ENCODE measurements at places on chromosomes 6 and 20. TPM values are rescaled to one million over a fixed set of nuclear protein-coding genes. Genes with fewer than 3 reads are reported as not detected.

Gene HLA-DRB1
- 6.4 TPM for total RNA-seq

Gene ZSCAN23
- total RNA-seq, result 0.69 TPM

Gene PNISR
- 76.4 TPM for total RNA-seq

DNA sequence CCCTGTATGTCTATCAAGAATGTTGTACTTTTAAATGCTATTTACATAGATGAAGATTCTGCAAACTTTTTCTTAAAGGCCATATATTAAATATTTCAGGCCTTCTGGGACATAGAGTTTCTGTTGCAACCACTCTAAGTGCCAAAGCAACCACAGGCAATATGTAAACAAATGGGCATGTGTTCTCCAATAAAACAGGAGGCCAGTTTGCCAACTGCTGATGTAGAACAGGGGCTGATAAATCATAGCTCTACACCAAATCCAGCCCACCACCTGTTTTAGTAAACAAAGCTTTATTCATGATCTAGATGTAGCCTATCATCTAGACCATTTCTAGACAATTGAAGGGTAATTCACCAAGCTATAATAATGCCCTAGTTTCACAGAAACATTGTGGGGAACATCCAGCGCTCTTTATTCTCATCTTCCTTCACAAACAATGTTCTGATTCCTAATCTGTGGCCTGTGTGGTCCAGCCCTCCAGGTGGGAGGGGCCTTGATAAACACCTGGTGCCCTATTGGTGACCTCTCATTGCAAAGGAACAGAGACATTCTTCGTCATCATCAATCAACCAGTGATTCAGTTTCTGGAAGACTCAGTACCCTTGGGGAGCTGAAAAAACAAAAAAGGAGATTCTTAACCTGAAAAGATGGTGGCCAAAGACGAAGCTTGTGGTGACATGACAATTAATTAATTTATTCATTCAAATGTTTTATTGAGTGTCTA is 80.2 kb downstream of the PREP start:
- DNase-seq, result no peak

- no peak for DNase-seq
These were observed 555.8 kb downstream of the PKHD1 start for GRCh38 chr6:51531623-51532022.

Gene LY86
- 0.16 TPM for total RNA-seq

- DNase-seq, result no peak
These were observed 131.3 kb upstream of the GMDS start for GRCh38 chr6:2376429-2377355.

Gene SIGLEC1
- total RNA-seq, result 0.05 TPM

Gene SPACA1
- not detected for total RNA-seq

DNA sequence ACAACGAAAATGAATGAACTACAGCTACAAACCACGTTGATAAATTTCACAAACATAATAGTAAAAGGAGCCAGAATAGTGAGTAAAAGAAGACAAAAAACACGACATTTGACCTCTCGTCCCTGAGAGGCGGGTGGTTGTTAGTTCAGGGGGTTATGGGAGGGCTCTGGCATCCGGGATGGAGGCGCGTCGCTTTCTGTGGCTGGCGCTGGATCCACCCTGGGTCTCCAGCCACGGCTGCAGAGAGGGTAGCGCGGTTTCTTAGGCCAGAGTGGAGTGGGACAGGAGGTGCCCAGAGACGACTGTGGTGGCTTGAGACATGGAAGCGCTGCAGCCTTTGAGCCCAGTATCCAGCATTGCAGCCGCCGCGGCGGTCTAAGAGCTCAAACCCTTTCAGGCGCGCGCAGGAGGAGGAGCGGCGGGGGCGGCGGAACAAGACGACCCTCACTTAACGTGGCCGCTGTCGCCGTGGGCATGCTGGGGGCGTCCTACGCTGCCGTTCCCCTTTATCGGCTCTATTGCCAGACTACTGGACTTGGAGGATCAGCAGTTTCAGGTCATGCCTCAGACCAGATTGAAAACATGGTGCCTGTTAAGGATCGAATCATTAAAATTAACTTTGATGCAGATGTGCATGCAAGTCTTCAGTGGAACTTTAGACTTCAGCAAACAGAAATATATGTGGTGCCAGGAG is 3.7 kb upstream of the ZSCAN23 start:
- DNase-seq, result no peak

GRCh38 chr6:142940487-142940886 is 4.5 kb downstream of the HIVEP2 start:
- DNase-seq, result no peak

- peak; percentile 21 for DNase-seq
These were observed 3.7 kb upstream of the NEDD9 start for GRCh38 chr6:11236076-11236750.

DNA sequence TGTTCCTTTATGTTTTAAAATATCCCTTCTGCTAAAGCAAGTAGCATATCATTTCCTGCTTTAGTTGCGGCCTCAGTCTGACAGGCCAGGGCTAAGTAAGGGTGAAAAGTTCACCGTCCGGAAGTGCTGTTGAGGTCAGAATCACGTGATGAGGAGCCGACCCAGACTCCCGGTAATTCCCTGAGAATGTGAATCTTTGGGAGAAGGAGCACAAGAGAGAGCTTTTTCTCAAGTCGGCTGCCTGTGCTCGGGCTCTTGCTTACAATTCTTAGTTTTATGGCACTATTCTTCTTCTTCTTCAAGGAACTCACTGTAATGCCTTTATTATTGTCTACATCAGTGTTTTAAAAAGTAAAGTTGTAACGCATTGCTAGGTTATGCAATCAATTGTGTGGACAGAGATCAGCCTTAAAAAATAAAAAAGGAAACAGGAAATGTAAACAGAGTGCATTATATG is 309.3 kb downstream of the PRL start:
- DNase-seq, result no peak

GRCh38 chr6:72461144-72461543 is 160.7 kb upstream of the KCNQ5 start:
- DNase-seq, result no peak

DNA sequence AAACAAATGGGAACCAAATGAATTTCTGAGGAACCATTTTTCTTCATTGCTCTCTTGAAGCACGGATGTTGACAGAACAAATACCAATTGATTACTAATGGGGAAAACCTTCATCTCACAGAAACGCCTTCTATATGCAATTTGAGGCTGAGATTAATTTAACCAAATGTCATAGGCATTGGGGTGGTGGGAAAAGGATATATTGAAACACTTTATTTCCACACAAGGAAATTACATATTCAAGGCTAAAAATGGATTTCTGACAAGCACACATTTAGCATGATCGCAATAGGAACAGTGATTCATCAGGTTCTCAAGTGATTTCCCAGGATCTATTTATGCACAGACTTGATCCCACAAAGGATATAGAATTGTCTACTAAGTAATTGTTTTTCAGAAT is 88.9 kb downstream of the COL12A1 start:
- DNase-seq, result no peak

GRCh38 chr6:63572747-63573075 is 431 bp downstream of the LOC128125822 start:
- DNase-seq, result no peak

GRCh38 chr6:68158256-68158655 is 476.8 kb upstream of the ADGRB3 start:
- no peak for DNase-seq

Gene SLC32A1
- not detected for total RNA-seq

GRCh38 chr6:105256619-105257018 is 76.8 kb upstream of the POPDC3 start:
- no peak for DNase-seq

GRCh38 chr6:114342086-114342825 is 567 bp downstream of the HS3ST5 start:
- DNase-seq, result no peak

- no peak for DNase-seq
These were observed 48.0 kb downstream of the OR2B2 start for GRCh38 chr6:27863962-27864905.

DNA sequence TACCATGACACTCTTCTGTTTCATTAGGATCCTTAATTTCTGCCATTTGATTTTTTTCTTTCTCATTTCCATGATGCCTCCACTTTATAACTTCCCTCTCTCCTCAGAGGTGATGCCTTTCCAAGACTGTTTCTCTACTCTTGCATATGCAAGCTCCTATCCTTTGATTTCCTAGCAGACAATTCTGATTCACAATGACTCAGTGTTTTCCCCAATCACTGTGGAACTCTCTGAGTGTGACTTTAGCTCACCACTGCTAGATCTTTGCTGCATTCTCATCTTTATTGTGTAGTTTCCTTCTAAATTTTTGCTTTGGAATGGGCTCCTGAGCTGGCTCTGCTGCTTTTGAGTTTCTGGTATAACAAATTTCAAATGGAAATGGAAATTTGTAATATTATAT is 184.9 kb downstream of the TINAG start:
- DNase-seq, result no peak

Gene EPPIN
- total RNA-seq, result not detected

DNA sequence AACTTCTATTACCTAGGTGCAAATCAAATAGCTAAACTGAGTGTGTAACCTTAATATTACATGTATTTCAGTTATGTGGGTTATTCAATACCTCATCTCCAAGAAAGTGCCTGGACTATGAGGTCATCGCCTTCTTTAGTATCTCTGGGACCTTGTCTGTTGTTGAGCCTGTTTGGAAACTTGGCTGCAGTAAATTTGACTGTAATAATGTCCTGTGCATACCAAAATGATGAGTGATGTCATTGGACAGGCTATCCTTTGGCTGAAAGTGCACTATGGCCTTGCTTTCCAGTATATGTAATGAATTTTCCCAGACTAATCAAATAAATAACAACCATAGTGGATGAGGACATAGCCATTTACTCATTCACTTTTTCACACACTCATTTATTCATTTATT is 455.1 kb downstream of the ADGRB3 start:
- no peak for DNase-seq

DNA sequence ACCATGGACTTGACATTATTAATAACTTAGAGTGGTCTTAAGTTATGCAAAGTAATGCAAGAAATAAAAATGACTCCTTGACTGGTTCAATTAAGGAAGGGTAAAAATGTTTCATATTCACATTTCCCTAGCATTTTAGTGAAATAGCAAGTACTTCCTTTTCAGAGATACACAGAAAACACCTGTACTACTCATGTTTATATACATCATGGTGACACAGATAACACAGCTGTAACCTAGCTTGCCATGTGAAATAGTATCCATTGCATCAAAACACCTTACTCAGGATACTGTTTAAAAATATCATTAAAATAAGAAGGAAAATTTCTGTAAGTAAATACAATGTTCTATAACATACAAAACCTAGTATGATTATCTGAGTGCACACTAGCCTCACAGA is 102.4 kb downstream of the AHI1 start:
- DNase-seq, result no peak

- no peak for DNase-seq
These were observed 119.4 kb upstream of the ASF1A start for GRCh38 chr6:118774581-118774980.

DNA sequence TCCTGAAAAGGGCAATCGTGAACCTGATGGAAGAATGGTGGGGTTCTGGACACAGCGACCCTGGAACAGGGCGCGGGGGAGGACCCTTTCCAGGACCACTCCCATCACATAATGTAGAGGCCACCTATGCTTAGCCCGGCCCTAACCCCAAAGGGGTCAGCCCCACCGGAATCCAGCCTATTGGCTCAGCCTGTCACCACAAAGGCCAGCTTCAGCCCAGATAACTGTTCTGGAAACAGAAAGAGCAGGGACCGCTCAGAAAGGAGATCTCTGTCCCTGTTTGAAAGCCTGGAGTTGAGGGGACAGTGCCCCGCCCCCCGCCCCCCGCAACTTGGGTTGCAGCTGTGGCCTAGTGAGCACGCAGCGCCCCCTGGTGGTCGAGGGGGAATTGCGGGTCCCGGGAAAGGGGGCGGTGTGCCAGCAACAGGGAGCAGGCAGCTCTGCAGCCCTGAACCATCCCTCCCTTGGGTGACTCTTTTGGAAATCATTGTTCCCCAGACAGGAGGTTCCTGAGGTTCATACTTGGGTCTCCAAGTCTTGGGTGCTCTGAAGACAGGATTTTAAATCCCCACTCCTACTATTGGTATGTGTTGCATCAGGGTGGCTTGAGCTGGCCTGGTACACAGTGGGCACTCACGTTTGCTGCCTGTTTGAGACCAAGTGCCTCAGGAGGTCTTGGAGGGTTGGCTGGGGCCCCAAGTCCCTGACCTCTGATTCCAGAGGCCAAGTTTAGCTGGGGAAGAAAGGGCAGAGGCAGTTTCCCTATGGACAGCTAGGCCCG is 1.5 kb downstream of the SIGLEC1 start:
- DNase-seq, result peak; percentile 75

Gene RAET1L
- not detected for total RNA-seq

- no peak for DNase-seq
These were observed 44.2 kb downstream of the PLCG1 start for GRCh38 chr20:41181567-41181966.

Gene C6orf163
- total RNA-seq, result 1.0 TPM

Gene THBS2
- 0.05 TPM for total RNA-seq

DNA sequence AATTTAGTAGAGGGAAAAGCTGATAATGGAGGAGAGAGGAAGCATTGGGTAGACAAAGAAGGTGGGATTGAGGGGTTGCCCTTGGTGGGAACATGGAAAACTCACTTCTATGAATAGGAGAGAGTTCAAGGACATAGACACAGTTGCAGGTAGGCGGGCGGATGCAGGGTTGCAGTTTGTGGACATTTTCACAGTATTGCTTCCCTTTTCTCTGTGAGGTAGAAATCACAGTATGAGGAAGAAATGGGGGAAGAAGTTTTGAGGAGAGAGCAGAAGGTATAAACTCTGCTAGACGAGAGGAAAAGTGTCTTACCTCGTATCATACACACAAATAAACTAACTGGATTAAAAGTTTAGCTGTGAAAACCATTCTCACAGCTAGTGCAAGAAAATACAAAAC is 200.7 kb upstream of the ECI2 start:
- no peak for DNase-seq

- DNase-seq, result peak; percentile 30
These were observed 47.0 kb downstream of the OR2B2 start for GRCh38 chr6:27864906-27865849.

Gene TCP11
- total RNA-seq, result not detected

- no peak for DNase-seq
These were observed 233.8 kb downstream of the LRFN2 start for GRCh38 chr6:40353197-40353966.

- no peak for DNase-seq
These were observed 3.2 kb upstream of the NDUFAF4 start for GRCh38 chr6:96900873-96901272.

DNA sequence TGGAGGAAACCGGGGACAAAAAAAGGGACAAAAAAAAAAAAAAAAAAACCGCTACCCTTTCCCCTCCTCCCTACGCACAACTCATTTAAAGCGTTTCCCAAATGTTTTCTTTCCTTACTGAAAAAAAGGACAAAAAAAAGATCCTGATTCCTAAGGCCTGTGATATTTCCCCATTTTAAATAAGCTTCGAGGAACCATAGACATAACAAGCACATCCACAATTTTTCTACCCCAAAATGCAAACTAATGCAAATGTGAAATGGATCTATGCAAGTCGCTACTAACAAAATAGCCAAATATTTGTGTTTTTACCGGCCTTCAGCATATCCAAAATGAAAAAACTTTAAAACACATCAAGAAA is 1.4 kb upstream of the ZNF217 start:
- DNase-seq, result no peak

GRCh38 chr6:150967910-150968309 is 102.4 kb downstream of the MTHFD1L start:
- DNase-seq, result no peak

Gene HLA-G
- total RNA-seq, result not detected
